ENCODE measurements at places on chromosomes 6 and 20.

DNA sequence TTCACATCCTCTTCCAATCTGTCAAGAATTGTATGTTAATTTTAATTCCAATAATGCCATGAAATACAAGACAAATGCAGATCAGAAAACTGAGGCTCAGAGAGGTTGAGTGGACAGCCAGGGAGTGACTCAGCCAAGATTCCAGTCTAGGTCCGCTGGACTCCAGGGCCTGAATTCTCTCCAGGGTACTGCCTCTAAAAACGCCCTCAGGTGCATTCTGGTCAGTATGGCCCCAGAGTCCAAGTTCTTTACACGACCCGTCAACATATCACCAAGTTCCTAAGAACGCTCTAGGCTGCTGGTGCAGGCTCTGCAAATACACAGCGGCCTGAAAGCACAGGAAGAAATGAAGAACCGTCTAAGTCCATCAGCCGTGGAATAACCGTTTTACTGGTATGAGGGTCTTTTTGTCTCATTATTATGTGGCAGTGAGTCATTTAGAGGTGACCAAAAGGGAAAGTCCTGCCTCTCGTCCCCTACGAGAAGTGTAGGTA is 709 bp upstream of the ASXL1 start:
- no peak for DNase-seq

- no peak for DNase-seq
Measured at GRCh38 chr6:4459032-4459431, 317.2 kb upstream of the CDYL start.

- DNase-seq, result no peak
Measured at GRCh38 chr6:4910037-4910760, 93.6 kb downstream of the RPP40 start.

DNA sequence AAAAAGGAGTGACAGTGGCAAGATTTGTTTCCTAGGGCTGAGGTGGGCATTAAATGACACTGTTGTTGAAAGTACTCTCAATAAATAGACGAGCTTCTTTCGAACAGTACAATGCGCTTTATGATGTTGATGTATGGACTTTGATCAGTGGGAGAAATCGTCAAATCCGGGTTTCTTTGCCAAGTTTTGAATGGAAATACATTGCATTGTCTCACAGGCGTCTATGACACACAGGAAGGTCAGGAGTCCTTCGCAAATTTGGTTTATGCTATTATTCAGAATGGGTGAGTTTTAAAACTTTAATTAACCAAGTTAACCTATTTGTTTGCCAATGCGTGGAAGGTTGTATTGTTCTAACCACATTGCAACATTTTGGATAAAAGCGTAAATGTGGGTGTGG is 547.3 kb upstream of the SLC35B3 start:
- no peak for DNase-seq

DNA sequence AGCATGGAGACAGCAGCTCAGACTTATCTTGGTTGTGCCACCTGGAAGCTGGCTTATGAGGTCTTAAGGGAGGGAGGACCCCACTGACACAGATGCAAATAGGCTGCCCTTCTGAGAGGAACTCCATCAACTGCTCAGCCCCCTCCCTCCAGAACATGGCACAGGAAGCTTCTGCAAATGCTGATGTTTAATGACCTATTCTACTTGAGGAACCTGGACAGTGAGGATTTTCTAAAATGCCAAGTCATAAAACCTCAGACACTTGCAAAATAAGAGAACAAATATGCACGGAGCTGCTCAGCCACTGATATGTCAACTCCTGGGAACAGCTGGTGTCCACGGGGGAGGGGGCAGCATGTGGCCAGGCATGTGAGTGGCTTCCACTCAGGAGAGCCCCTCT is 3.5 kb downstream of the CST9 start:
- DNase-seq, result peak; percentile 55

- DNase-seq, result peak; percentile 1
Measured at GRCh38 chr6:95866732-95867131, 149.0 kb upstream of the FUT9 start.

All from common myeloid progenitor, CD34-positive (primary cell).